ENCODE measurements at places on chromosomes 3 and 15.

- no peak for DNase-seq
Observed at GRCh38 chr15:41570764-41571163, 11.8 kb downstream of the TYRO3 start.

- no peak for DNase-seq
Observed at GRCh38 chr15:83977992-83978391, 257.6 kb upstream of the GOLGA6L4 start.

DNA sequence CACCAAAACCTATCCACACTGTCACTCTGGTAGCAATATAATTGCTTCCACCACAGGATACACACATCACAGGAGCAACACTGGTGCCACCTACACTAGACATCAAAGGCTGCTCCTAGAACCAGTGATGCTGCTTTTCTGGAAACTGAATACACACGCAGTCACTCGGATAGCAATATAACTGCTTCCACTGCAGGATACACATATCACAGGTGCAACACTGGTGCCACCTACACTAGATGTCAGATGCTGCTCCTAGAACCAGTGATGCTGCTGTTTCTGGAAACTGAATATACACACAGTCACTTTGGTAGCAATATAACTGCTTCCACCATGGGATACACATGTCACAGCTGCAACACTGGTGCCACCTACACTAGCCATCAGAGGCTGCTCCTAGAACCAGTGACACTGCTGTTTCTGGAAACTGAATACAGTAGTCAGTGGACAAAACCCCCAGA, 6.9 kb upstream of the TNFSF10 start:
- DNase-seq = no peak

DNA sequence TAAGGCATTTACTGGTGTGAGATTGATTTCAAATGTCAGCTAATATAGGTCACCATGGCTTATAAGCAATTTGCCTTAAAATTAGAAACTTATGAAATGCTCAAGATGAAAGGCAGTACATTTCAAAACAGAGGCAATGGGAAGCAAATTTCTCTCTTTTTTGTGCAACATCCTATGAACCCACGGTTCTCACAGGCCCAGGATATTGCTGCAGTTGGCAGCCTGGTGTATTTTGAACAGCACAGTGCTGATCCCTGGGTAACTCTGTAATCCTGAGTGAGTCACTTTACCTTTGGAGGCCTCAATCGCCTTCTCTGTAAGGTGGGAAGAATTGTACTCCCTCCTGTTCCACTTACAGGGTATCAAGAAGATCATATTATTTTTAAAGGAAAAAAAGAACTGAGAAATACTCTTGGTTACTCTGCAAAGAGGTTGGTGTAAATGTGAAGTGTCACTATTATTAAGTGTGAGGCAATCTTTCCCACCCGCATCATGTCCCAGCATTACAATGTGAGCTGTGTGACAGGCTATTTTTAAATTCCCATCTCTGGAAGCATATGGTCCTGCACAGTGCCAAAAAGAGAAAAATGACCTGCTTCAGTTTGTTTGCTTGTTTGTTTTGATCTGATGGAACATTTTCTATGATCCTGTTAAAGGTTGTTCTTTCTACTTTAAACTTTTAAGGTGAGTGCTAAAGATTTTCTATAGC, 190.1 kb upstream of the LPP start:
- no peak for DNase-seq

- DNase-seq = no peak
Observed at GRCh38 chr3:98705694-98706093, 57.4 kb upstream of the ST3GAL6 start.

GRCh38 chr15:31017311-31017710, 25.9 kb upstream of the MTMR10 start:
- no peak for DNase-seq

DNA sequence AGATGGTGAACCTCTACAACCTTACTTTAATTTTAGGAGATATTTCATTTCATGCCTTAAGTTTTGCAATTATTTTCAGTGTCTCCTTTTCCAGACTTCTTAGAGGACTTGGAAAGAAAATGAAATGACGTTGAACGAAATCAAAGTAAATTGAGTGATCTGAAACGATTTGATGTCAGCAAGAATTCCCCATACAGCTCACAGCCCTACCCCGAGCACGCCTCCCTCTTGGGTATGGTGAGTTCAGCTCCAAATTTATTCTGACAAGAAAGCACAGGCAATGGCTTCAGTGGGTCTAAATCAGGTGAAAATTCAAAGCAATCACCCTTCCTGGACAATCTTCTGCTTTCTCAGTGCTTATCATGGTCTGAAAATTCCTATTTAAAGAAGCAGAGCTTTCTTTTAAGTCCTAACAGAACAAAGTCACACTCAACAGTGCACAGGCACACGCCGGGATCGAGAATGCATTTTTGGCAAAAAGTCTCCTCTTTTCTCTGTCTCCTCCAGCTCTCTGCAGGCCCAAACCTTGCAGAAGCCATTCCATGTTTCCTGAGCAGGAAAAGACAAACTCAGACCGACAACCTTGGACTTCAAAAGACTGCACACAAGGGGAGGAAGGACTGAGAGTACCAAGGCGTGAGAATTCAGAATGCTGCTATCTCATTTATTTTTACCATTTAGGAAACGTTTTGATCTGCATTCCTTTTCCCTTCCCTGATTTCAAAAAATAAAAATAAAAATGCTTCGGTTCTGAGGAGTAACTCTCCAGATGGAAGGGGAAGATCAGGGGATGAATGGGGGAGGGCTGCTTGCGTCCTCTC, 72.0 kb downstream of the CCNL1 start:
- no peak for DNase-seq

DNA sequence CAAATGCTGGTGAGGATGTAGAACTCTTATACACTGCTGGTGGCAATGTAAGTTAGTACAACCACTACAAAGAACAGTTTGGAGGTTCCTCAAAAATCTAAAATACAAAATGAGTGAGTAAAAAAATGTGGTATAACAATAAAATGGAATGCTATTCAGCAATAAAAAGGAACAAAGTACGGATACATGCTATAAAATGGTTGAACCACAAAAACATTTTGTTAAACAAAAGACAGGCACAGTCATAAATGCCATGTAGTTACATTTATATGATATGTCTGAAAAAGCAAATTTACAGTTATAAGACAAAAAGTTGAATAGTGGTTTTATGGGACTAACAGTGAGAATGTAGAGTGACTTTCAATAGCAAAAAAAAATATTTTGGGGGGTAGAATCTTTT, 285.8 kb downstream of the TBC1D5 start:
- DNase-seq = no peak

DNA sequence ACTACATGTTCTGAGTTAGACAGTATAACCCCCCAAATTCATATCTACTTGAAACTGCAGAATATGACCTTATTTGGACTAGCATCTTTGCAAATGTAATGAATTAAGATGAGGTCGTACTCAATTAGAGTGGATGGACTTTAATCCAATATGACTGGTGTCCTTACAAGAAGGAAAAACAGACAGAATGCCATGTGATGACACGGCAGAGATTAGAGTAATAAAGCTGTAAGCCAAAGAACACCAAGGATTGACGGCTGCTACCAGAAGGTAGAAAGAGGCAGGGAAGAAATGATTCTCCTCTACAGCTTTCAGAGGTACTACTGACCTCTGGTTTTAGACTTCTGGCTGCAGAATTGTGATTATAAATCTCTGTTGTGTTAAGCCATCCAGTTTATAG, 30.3 kb downstream of the GALK2 start:
- peak; percentile 80 for DNase-seq

GRCh38 chr3:119870512-119870911, 88.6 kb downstream of the NR1I2 start:
- no peak for DNase-seq

DNA sequence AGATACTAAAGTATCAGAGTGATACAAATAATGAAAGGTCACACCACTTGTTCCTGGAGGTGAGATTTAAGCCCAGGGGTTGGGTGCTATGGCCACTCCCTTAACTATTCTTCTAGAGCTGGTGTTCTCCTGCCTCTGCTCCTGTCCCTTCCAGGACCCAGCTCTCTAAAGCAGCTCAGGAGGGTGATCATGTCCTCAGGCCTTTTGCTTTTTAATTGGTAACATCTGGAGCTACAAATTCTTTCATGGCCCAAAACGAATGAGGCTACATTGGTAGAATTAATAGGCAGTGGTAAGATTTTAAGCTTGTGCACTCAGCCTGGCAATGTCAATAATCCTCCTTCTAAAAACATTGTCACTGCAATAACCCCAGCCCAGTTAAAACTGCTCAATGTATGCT, 38.2 kb upstream of the CNOT10 start:
- no peak for DNase-seq

- DNase-seq = no peak
Observed at GRCh38 chr3:65128346-65128745, 440.5 kb upstream of the ADAMTS9 start.

GRCh38 chr15:28154283-28154682, 55.2 kb upstream of the OCA2 start:
- DNase-seq = no peak

DNA sequence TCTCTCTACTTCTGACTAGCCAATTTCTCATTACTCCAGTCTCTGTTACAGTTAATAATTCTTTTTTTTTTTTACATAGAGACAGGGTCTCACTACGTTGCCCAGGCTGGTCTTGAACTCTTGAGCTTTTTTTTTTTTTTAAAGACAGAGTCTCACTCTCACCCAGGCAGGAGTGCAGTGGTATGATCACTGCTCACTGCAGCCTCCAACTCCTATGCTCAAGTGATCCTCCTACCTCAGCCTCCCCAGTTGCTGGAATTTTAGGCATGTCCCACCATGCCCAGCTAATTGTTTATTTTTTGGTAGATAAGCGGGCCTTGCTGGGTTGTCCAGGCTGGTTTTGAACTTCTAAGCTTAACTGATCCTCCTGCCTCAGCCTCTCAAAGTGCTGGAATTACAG, 13.6 kb downstream of the IP6K1 start:
- no peak for DNase-seq

- DNase-seq = no peak
Observed at GRCh38 chr3:4503050-4503449, 9.9 kb downstream of the ITPR1 start.

GRCh38 chr3:49668861-49669260, 5.3 kb upstream of the APEH start:
- no peak for DNase-seq

GRCh38 chr3:101235048-101235447, 85.3 kb downstream of the IMPG2 start:
- no peak for DNase-seq

GRCh38 chr3:4587061-4587837, 94.1 kb downstream of the ITPR1 start:
- no peak for DNase-seq
